ENCODE measurements at places on chromosomes 12 and 14. TPM values are rescaled to one million over a fixed set of nuclear protein-coding genes. Genes with fewer than 3 reads are reported as not detected.

The KRT84 gene
- polyA plus RNA-seq = not detected

The SYNE3 gene
- 2.9 TPM for polyA plus RNA-seq

The TAS2R9 gene
- not detected for polyA plus RNA-seq

The SENP1 gene
- polyA plus RNA-seq = 22.2 TPM

The TSPAN11 gene
- 5.9 TPM for polyA plus RNA-seq

GRCh38 chr12:94819011-94819410 lies 168.7 kb upstream of the TMCC3 start:
- no peak for DNase-seq

- DNase-seq = no peak
Measured at GRCh38 chr12:113050795-113051194, 5.7 kb upstream of the DTX1 start.

DNA sequence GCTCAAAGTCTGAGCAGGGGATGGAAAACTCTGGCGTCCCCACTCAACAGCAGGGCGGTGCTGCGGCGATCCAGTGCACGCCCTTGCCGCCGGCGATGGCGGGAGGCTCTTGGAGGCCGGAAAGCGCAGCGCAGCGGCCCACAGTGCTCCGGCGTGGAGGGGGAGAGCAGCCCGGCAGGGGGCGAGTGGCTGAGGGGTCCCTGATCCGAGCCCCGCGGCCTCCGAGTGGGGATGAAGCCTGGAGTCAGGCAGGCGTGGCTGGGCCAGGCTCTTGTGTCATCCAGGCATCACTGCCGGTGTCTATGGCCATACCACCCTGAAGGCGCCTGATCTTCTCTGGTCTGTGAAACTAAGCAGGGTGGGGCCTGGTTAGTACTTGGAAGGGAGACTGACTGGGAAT lies 183.1 kb downstream of the ALG10 start:
- DNase-seq = no peak

DNA sequence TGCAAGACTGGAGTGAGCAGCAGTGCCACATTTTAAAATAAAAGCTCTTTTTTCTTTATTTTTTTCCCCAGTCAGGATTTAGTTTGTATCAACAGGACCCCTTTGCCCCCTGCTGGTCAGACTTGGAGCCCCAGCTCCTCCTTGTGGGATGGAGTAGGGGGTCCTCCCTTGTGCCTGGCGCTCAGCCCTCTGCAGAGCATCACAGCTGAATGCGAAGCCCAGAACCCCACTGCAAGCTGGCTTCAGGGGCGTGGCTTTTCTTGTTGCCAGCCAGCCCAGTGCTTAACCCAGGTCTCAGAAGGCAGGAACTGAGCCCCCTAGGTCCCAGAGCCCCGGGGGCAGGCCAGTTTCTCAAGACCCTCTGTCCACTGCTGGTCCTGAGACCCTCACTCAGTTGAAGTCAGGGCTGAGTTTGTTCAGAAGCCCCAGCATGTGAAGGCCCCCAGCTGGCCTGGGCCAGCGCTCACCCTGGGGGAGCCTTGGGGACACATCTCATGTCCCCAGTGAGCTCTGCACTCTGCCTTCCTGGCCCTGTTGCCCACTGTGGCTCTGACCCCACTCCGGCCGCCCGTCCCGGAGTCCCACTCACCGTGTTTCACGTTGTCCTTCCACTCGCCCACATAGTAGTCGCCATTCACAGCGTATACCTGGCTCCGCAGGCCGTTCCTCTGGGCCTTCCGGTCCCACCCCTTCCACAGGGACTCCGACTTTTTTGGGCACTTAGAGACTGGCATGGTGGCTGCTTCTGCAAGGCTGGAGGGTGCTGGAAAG lies 519 bp downstream of the MORN3 start:
- no peak for DNase-seq
